ENCODE measurements at places on chromosomes 3 and 15.

DNA sequence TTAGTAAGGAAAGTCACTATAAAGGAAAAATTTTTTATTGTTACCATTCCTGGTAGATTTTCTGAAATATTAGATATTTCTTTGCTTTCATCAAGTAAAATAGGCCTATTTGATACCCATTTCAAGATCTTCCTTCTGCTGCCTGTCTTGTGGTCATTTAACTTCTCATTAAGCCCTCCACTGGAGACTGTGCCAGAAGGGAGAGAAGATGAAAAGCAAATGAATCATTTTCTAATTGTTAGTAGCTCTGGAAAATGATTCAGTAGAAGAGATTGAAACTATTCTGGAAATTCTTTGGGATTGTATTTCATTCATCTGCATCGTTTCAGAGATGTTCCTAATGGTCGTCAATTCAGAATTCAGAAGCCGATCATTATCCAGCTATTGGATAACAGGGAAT, 3.2 kb downstream of the KCTD6 start:
- DNase-seq = no peak

DNA sequence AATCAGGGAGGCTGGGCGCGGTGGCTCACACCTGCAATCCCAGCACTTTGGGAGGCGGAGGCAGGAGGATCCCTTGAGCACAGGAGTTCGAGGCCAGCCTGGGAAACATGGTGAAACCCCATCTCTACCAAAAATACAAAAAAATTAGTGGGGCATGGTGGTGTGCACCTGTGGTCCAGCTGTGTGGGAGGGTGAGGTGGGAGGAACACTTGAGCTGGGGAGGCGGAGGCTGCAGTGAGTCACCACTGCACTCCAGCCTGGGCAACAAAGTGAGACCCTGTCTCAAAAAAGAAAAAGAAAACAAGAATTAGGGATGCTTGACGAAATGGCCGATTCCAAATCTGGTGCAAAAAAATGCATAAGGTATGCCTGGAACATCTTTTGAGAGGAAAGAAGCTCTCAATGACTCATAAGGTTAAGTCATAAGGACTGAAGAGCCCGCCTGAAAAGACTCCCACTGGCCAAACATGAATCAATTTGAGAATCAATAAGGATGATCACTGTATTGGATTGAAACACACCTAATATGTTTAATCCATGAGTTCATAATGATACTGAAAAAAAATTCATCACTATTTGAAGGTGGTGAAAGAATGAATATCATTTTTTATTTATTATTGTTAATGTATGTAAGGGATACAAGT, 27.7 kb downstream of the BLM start:
- DNase-seq = no peak

DNA sequence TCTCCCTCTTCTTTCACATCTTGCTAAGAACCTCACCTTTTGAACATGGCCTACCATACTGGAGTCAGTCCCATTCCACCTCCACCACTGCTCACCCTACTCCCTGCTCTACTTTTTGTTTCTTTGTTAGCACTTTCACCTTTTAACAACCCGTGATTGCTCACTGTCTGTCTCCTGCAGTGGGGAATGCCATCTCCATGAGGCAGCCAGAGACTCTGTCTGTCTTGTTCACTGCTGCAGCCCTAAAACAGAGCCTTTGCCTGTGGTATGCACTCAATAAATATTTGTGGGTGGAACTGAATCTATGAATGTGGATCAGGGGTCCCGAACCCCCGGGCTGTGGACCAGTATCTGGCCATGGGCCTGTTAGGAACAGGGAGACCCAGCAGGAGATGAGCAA, 16.5 kb upstream of the TLE3 start:
- DNase-seq = no peak

- DNase-seq = no peak
These were observed 62.1 kb downstream of the PDCD6IP start for GRCh38 chr3:33860373-33861050.

DNA sequence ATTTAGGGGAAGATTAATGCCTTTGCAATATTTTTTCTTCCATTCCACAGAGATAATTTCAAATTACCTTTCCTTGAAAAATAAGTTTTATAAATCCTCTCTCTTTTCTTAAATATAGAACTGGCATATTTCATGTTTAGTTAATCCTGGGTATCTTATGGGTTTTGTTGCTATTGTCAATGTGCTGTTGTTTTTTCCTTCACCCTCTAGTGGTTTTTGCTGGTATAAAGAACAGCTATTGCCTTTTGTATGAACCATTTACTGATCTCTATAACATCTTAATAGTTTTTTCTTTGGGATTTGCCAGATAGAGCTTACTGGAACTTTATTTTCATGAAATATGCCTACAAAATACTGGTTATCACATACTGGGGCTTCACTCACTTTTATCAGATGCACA, 359.6 kb upstream of the DPPA4 start:
- DNase-seq = no peak

GRCh38 chr3:21237638-21238037, 513.4 kb downstream of the ZNF385D start:
- no peak for DNase-seq

- DNase-seq = no peak
These were observed 25.1 kb downstream of the VPS39 start for GRCh38 chr15:42182961-42183360.

DNA sequence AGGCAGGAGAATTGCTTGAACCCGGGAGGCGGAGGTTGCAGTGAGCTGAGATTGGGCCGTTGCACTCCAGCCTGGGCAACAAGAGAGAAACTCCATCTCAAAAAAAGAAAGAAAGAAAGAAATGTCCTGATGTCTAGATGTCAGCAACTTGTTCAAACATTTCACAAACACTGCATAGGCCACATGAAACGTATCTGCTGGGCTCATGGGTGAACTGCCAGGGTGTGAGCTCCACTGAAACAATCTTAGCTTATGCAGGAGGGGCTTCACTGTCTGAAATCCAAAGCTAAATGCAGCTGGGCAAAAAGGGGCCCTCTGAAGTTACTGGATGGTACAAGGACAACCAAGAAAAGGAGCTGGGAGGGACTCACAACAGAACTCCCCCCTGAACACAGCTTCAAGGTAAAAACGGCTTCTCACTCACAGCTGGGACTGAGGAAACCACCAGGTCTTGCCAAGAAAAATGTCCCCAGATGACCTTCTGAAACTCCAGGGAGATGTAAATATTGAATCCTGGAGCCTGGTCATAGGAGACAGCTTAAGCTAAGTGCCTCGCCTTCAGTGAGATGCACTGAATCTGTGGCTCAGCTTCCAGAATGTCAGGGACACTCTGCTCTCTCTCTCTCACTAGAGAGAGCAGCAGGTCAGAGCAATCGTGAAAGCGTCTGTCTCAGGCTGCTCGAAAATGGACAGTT, 31.9 kb downstream of the SEC61A1 start:
- no peak for DNase-seq

- DNase-seq = no peak
These were observed 146.1 kb upstream of the BCHE start for GRCh38 chr3:165983284-165983683.

- DNase-seq = no peak
These were observed 230.4 kb downstream of the ARRDC4 start for GRCh38 chr15:98190914-98191313.

GRCh38 chr15:84840255-84840654, 23.1 kb downstream of the ALPK3 start:
- DNase-seq = no peak

- no peak for DNase-seq
These were observed 205.7 kb downstream of the PLCL2 start for GRCh38 chr3:17090280-17090983.

- no peak for DNase-seq
These were observed 68.3 kb upstream of the TBC1D5 start for GRCh38 chr3:17810759-17811158.

- no peak for DNase-seq
These were observed 10.6 kb downstream of the MAP1A start for GRCh38 chr15:43527802-43528541.

- DNase-seq = no peak
These were observed 55.5 kb upstream of the FSTL1 start for GRCh38 chr3:120506076-120506827.

GRCh38 chr3:172595664-172596393, 72.6 kb upstream of the TNFSF10 start:
- DNase-seq = no peak

DNA sequence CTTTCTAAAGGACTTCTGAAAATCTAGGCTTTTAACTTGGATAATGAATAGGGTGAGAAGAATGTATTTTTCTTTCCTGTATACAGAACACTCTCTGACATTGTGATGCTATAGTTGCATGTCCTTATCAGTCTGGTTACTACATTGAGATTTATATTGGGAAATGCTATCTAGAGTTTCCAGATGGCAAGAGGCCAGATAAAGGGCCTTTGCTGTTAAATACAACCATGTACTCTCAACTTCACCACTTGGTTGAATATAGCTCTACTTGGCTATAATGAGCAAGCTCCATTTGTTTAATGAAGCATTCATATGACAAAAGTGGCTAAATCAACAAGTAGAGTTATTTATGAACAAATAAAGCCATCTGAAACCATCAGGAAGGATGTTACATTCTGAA, 91.0 kb downstream of the IGSF11 start:
- no peak for DNase-seq

DNA sequence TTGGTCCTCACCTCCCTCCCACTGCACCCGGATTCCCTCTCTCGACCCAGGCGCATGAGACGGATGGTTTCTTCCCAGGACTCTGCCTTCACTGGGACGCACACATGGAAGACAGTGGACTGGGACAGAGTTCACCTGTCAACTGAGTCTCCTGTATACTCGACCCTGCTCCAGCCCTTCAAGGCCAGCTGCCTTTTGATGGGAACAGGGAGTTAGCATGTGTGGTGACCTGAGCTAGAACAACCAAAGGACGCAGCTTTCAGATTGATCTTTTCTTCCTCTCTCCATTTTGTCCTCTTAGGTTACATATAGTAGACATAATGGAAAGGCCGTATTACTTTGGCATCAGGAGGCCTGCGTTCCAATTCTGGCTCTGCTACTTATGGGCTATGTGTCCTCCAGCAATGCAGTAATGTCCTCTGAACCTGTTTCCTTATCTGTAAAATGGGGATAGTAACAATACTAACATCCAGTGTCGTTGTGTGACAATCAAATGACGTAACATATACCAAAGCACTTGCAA, 94.1 kb downstream of the PEX5L start:
- DNase-seq = no peak

- no peak for DNase-seq
These were observed 15.4 kb upstream of the RFC4 start for GRCh38 chr3:186821429-186822387.

DNA sequence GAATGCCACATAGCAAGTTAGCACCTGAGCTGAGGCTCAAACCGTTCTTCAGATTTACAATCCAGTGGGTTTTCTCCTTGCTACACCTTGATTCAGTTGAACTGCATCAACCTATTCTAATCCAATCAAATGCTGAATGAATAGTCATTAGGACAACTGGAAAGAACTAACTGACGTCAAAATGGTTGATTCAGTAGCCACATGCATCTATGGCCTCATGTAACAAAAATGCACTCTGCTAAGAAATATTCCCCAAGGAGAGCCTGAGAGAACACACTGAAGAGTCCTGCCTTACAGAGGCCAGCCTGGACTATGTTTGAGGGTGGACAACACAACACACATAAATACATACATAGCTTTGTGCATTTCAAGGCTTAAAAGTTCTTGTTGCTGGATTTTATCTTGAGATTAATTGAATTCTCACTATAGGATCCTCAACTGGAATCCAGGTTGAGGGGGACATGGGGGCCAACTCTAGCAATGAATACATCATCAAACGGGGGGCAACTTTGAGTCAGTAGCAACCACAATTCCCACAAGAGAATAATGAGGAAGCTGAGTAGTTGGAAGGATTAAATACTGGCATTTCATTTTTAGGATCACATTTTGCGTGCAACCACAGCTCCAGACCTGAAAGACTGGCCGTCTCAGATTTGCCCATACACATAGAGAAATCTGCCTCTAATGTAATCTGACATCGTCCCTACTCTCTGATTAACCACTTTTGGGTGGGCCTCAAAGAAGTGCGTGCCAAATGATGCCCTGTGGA, 280.2 kb upstream of the ICE2 start:
- DNase-seq = no peak

DNA sequence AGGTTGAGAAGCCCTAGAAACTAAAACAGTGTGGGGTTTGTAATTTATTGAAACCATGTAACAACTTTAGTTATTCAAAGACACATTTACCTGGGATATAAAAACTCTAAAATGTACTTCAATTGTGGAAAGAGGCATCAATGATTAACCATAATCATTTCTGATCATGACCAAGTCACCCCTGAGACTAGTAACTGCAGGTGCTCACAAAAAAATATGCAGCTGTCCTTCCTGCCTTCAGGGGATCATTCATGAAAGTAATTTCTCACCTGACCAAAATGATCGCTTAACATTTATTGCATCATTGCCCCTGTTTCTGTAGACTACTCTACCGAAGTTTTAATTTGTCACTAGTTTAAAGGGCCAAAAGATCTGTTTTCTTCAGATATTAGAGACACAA, 9.0 kb downstream of the ACP3 start:
- no peak for DNase-seq

DNA sequence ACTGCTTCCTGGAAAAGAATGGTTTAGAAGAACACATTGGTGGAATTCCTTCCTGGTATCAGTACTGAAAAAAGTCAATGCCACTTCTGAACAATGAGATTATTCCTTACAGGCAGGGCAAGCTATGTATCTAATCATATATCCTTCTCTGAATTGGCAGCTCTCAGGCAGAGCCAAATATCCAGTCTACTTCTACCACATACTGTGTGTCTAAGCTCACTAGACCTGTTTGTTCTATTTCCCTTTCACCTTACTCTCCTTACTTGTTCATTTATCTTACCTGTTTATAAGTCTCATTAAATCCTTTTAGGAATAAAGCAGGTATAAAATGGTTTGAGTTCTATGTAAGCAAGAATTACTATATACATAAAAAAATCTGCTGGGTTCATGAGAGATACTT, 8.3 kb downstream of the SETMAR start:
- no peak for DNase-seq

DNA sequence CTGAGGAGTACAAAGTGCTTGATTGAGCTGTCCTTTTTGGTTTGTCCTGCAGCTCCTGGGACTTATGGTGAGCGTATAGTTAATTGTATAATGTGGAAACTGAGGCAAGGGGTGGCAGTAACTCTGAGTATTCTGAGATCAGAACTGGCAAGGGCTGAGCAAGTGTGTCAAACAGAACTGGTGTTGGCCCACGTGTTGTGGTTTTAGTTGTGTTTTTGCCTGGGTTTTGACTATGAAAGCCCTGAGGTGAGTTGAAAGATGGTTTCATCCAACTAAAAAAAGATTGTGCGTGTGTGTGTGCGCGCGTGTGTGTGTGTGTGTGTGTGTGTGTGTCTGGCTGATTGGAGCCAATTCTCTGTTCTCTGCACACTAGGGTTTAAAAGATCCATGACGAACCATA, 154.1 kb downstream of the EDEM1 start:
- no peak for DNase-seq

GRCh38 chr15:97874139-97874538, 86.4 kb upstream of the ARRDC4 start:
- DNase-seq = no peak

GRCh38 chr3:8962226-8962861, 928 bp downstream of the RAD18 start:
- no peak for DNase-seq

GRCh38 chr3:182568876-182569275, 224.4 kb upstream of the ATP11B start:
- no peak for DNase-seq

- DNase-seq = no peak
These were observed 356.5 kb upstream of the IL12A start for GRCh38 chr3:159632128-159632527.

- DNase-seq = no peak
These were observed 40.1 kb upstream of the TAFA4 start for GRCh38 chr3:68972358-68972979.

- DNase-seq = no peak
These were observed 15.0 kb downstream of the XCR1 start for GRCh38 chr3:46012246-46012645.

GRCh38 chr15:63056829-63057228, 14.3 kb downstream of the TPM1 start:
- DNase-seq = no peak
